ENCODE measurements at places on chromosomes 3 and 15. TPM values are rescaled to one million over a fixed set of nuclear protein-coding genes. Genes with fewer than 3 reads are reported as not detected.

COL6A6 gene
- total RNA-seq: not detected

LRRC49 gene
- 0.26 TPM for total RNA-seq

GOLGA8G gene
- not detected for total RNA-seq

CILP gene
- total RNA-seq: not detected

ACAN gene
- not detected for total RNA-seq

GTF2A2 gene
- total RNA-seq: 167 TPM

GRCh38 chr3:18097989-18098388 lies 327.1 kb downstream of the SATB1 start:
- no peak for DNase-seq

DNA sequence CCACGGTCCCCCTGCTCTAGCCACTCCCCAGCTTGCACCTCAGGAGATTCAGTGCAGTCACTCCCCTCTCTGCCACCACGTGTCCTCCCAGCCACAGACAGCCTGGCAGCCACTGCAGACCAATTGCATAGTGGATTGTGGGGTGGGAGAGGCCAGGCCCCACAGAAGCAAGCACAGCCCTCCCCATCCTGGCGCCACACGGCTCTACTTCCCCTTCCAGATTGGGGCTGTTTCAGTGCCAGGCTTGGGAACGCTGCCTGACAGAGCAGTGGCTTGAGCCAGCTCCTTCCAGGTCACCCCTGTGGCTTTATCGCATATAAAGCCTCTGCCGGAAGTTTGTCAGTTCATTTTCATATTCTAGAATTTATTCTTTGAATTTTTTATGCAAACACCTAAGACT lies 90.7 kb downstream of the TMEM266 start:
- no peak for DNase-seq

GRCh38 chr3:141597931-141598330 lies 111.1 kb downstream of the RASA2 start:
- no peak for DNase-seq
